Peyer's patch (tissue), 4 donors: ENCODE measurements at places on chromosomes 13 and 19.

DNA sequence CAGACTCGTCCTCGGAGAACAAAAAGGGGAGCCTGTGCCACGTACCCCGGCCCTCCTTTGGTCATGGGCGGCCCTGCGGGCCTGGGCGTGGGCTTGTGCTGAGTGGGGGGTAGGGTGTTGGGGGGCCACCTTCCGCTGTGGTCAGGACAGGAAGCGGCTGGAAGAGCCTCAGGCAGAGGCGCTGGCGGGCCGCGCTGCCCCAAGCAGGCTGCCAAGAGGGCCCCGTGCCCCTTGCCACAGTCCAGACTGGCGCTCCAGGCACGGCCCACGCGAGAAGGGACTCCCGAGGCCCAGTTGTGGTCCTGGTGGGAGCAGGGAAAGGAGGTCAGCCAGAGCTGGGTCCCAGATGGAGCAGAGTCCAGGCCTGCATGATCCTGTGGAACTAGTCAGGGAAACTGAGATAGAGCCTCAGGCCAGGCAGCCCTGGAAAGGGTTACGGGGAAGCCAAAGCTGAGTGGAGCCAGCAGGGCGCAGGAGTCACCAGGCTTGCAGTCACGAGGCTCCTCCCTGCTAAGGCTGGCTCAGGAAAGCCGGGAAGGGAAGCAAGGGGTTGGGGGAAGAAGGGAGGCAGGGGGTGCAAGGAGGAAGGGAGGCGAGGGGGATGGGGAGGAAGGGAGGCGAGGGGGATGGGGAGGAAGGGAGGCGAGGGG is 135.0 kb downstream of the CRYL1 start:
- DNase-seq, result no peak

- DNase-seq, result no peak
These were observed 16.7 kb downstream of the PIP5K1C start for GRCh38 chr19:3683405-3684053.

- DNase-seq, result no peak
These were observed 33.1 kb upstream of the CACNA1A start for GRCh38 chr19:13539332-13539731.

DNA sequence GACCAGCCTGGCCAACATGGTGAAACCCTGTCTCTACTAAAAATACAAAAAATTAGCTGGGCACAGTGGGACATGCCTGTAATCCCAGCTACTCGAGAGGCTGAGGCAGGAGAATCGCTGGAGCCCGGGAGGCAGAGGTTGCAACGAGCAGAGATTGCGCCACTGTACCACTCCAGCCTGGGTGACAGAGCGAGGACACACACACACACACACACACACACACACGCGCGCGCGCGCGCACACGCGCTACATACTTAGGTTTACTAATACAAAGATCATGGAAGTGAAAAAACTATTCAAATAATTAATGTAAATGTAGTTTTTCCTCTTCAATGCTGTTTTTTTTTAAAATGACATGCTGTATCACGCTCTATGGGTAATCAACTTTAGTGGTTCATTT is 58.5 kb upstream of the ZDHHC20 start:
- no peak for DNase-seq
